ENCODE measurements at places on chromosomes 6 and 20.

DNA sequence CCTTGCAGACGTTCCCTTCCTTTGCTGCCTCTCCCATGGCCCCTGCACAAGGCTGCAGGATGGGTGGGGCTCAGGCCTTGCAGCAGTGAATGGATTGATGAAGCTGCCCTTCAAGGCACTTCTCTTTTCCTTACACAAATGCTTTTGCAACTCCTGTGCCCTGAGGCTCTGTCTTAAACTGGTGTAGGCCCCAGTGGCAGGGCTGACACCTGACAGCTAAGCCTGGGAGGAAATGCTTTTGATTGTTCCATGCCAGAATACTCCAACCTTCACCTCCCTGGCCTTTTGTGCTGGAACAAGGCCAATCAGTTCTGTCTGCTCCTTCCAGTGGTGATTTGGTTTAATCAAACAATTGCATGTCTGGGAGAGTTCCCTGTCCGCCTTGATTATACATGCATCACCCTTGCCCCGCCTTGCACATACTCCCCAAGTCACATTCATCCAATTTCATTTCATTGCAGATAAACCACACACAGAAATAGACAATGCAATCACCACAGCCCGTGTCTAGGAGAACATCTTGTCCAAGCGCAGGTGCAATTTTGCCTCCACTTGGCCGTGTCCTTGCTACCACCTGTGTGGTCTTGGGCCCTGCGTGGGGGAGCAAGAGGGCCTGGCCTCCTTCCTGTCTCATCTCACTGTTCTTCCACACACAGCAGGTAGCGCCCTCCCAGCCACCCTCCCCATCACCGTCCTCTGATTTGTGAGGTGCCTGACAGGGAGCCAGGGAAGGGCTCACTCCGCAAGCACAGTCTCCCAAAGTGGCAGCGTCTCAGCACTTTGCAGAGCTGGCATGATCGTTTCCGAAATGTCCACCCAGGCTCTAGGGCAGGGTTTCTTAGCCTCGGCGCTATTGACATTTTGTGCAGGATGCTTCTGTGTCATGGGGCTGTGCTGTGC, 120.4 kb downstream of the CDH26 start:
- DNase-seq = no peak

DNA sequence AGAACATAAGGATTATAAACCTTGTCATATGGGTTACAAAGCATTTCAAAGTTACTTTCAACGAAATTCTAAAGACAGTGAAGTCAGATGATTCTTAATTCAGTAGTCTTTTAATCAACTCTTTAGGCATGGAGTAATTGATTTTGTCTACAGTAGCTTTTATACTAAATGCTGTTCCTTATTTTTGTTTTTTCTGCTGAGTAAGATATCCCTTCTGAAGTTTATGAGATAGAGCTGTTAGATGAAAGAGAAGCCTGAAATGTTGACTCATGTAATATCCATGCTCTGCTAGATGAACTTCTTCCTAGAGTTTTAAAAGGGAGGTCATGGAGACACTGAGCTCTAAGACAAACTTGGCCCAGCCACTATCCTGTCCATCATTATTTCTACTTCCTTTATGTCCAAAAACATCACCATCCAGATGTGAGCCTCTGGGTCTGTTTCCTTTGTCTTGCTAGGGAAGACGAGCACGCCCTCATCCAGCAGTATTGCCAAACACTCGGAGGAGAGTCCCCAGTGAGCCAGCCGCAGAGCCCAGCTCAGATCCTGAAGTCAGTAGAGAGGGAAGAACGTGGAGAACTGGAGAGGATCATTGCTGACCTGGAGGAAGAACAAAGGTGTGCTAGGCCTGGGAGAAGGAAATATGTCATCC, 550.3 kb downstream of the UTRN start:
- no peak for DNase-seq

- no peak for DNase-seq
Observed at GRCh38 chr6:11493974-11494373, 43.6 kb upstream of the TMEM170B start.

- no peak for DNase-seq
Observed at GRCh38 chr6:34949636-34950035, 60.6 kb downstream of the ANKS1A start.

DNA sequence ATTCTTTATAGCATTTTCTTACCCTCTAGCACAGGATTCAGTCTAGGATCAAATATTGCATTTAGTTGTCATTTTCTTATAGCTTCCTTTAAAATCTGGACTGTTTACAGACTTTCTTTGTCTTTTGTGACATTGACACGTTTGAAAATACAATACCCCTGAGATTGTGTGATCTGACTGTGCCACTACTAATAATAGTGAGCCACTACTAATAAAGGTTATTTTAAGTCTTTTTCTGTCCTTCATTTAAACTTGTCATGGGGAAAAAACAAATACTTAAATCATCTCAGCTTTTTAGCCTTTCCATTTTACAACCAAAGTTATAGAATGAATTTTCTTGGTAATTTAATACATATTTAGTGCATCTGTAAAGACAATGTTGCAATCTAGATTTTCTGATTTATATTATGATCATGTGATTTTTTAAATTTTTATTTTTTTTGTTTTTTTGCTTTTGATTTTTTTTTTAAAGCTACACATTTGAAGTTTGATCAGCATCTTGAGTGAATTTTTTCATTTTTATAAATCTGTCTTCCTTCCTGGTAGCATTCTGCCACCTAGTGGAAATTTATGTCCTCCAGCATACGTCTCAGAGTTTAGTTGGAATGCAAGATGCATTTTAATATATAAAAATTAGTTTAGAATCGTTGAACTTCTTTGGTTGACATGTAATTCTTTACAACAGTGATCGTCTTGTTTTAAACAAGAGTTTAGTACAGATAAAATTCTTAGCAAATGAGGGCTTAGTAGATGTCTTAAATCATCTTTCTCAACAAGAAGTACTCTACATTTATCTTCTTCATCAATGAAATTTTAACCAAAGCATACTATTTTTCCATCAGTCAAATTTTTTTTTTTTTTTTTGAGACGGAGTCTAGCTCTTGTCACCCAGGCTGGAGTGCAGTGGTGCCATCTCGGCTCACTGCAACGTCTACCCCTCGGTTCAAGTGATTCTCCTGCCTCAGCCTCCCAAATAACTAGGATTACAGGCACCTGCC, 119.4 kb downstream of the NCOA3 start:
- no peak for DNase-seq

DNA sequence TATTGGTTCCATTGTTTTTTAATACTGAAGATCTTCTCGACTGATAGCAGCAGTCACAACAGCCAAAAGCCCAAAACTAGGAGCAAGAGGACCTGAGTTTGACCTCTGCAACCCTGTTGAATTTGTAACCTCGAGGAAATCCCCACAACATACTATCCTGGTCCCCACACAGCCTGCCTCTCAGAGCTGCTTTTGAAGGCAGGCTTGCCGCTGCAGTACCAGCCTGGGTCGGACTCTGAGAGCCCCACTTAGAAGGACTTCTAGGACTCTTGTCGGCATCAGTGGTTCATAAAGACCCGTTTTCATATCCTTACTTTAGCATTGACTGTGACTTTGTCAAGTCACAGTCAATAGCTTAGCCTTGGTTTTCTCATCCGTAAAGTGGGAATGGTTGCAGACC, 49.3 kb downstream of the EBF4 start:
- DNase-seq = no peak

DNA sequence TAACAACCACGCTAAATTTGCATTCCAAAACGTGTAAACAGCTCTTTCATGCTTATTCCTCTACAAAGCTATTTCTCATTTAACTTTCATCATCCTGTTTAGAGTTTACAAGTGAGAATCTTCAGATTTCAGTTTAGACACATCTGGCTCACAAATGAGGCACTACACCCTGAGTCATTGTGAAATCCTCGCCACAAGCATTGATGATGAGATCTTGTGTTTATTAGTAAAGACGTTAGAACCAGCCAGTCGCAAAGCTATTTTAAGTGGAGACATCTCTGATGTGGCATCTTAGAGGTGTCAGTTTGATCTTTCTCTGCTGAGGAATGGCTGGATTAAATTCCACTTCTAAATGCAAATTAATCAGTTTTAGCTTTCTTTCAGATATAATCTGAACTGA, 8.3 kb upstream of the ISM1 start:
- no peak for DNase-seq

- no peak for DNase-seq
Observed at GRCh38 chr20:63224412-63225081, 8.6 kb upstream of the YTHDF1 start.

DNA sequence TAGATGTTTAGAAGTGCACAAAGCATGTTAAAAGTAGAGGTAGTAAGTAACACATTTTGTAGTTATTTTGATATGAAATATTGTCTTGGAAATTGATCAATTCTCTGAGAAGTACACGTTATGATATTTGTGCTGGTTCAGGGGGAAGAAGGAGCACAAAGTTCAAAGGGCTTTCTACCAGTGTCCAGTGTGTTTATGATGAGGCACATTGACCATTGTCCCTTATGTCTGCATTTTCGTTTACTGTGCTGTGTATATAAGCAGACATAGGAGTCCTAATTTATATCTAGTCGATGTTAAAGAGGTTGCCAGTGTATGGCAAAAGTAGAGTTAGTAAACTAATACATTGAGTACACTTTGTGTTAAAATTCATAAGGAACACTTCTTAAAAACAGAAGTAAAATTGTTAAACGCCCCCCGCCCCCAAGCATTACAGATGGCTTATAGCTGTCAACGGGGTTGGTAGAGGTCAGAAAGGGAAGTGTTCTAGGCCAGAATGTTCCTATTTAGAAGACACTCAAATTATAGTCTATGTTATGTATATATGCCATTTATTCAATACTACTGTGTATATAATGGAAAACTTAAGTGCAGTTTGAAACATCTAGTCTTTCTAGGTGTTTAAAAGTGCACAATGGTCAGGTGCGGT, 13.3 kb upstream of the HMGN4 start:
- DNase-seq = no peak

DNA sequence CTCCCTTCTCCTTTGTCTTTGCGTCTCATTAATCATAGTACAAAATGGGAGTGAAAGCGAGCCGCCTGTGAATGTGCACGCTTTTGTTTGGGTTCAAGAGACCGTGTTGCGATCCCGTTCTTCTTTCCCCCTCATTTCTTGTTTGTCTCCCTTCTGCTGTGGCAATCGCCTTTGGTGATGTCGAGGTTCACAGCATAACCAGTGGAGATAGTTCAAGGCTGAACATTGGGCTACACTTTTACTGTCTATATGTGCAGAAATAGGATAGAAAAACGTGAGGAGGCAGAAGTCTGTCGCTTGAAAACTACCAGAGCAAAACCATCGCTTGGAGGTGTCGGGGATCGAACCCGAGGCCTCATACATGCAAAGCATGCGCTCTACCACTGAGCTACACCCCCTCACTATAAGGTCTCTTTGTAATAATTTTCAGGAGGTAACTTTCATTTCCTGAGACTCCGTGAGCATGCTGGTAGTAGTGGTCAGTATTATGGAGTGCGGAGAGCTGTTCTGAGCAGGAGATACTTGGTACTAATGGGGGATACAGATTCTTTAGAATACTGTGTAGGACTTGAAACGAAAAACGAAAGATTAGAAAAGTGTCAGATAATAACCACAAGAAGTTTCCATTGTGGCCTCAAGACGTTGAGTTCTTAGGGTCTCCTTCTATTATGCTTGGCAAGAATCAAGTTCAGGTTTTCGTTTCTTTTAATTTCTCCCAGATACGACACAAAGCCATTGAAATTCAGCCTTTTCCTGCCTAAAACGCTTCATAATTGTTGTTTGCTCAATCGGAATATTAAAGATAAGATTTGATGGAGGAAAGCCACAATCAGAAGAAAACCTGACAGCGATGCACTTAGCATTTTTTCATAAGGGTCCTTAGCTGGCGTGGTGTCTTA, 106.6 kb downstream of the TRIM27 start:
- DNase-seq = no peak

- DNase-seq = peak; percentile 66
Observed at GRCh38 chr6:112163295-112164257, 76.2 kb downstream of the FAM229B start.

- DNase-seq = no peak
Observed at GRCh38 chr6:147559006-147559405, 50.5 kb downstream of the SAMD5 start.

- no peak for DNase-seq
Observed at GRCh38 chr6:95078457-95078856, 498.9 kb upstream of the MANEA start.

GRCh38 chr20:37395921-37396415, 50.0 kb downstream of the SRC start:
- no peak for DNase-seq

DNA sequence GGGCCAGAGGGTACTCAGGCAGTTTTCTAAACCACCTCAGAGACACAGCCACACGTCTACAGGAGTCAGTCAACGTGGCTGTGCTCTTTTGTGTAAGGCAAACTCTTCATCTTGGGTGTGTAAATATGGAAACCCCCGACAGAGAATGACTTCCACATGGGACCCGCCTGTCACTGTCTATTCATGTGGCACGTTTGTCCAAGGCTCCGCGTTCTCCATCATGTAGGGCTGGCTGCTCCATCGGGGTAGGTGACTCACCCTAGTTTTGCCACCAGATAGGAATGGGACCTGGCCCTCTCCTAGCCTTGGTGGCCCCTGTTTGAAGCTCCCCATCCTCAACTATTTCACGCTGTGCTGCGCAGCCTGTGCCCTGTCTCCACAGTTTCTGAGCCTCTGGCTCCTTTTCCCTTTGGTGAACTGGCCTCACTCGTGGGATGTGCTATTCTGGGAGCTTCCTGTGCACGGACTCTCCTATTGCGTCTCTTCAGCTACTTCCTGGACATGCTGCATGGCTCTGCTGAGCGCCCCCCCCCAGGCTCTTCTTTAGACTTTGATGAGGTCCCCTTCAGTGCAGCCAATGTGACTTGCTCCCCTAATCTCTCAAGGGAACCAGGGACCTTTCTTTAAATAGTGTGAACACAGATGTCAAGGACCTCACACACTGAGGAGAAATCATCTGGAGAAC, 143.2 kb upstream of the PDE10A start:
- no peak for DNase-seq

GRCh38 chr6:164042212-164042611, 627.7 kb downstream of the QKI start:
- DNase-seq = no peak

DNA sequence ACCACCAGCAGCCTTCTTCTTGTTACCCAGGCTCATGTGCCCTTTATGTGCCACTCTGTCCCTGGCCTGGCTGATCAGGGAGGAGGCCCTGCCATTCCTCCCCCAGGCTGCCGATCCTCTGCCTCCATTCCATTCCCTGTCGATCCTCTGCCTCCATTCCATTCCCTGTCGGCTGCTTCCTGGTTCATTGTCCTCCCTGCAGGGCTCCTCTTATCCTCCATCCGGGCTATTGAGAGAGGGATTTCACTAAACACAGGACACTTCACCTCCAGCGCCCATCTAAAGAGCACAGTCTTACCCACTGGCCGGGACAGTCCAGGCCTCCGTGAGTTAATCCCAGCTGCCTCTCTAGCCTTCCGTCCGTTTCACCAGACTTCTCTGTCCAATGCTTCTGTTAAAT, 7.7 kb upstream of the TTLL2 start:
- no peak for DNase-seq

- DNase-seq = no peak
Observed at GRCh38 chr20:22629927-22630326, 45.6 kb upstream of the FOXA2 start.

Measured in dorsolateral prefrontal cortex (tissue), 122 donors.